ENCODE measurements at places on chromosomes 1 and 21.

DNA sequence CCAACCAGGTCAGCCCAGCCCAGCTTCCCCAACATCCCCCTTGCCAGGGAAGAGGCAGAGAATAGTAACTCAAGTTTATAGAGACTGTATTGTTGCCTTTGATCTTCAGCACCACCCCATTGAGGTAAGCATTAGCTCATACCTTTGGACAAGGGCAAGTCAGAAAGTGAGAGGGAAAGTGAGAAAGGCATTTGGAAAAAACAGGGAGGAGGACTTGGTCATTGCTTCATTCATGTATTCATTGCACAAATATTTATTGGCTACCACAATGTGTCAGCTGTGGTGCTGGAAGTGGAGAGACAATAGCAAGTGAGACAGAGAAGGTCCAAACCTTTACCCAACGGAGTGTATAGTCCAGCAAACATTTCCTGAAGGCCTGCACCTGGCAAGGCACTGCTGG, 561.2 kb downstream of the KIF26B start:
- no peak for DNase-seq

- DNase-seq, result no peak
Measured at GRCh38 chr1:91141858-91142257, 120.0 kb upstream of the ZNF644 start.

DNA sequence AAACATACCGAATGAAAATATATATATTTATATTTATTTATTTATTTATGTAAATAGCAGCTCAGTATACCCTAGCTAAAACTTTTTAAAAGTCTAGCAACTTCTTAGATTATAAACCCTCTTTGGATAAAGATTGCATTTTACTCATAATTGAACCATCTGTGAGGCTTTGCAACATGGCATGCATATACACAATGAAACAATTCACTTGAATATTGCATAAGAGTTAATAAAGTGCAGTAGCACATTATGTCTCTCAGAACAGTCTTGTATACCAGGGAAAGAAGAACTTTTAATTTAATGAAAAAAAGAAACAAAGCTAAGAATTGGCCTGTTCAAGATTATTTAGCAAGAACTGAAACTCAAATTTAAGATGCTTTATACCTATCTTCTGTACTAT, 1363.9 kb upstream of the ADGRL2 start:
- DNase-seq, result no peak

- DNase-seq, result no peak
Measured at GRCh38 chr21:21851657-21852056, 853.4 kb downstream of the NCAM2 start.

- DNase-seq, result no peak
Measured at GRCh38 chr1:44949286-44949685, 37.1 kb downstream of the EIF2B3 start.

DNA sequence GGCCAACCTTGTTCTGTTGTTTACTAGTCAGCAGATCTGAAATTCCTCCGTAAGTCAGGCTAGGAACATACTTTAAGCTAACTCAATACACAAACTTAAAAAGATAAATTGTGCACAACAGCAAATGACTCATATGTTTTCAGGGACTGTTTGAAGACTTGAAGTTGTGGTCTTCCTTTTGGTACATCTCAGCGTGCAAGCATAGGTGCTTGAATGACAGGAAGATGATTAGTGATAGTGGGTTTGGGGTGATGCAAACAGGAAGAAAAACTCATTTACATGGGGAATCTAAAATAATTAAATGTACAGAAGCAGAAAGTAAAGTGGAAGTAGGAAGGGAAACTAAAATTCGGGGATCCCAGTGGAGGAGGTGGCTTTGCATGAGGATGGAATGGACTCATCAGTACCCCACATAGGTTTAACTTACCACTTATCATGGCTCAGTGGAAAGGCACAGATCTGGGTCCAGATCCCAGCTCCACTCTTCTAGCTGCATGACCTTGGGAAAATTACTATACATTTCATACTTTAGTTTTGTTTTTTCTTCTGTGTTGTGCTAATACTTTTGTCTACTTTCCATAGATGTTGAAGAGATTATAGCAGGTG, 122.3 kb downstream of the XCL2 start:
- DNase-seq, result no peak

- DNase-seq, result no peak
Measured at GRCh38 chr1:160129966-160130365, 14.4 kb downstream of the ATP1A2 start.

- DNase-seq, result no peak
Measured at GRCh38 chr1:191371626-191372025, 786.6 kb upstream of the RGS18 start.

- no peak for DNase-seq
Measured at GRCh38 chr1:164702216-164702615, 143.2 kb downstream of the PBX1 start.

- DNase-seq, result no peak
Measured at GRCh38 chr1:104987210-104987609, 1237.5 kb downstream of the AMY1C start.

DNA sequence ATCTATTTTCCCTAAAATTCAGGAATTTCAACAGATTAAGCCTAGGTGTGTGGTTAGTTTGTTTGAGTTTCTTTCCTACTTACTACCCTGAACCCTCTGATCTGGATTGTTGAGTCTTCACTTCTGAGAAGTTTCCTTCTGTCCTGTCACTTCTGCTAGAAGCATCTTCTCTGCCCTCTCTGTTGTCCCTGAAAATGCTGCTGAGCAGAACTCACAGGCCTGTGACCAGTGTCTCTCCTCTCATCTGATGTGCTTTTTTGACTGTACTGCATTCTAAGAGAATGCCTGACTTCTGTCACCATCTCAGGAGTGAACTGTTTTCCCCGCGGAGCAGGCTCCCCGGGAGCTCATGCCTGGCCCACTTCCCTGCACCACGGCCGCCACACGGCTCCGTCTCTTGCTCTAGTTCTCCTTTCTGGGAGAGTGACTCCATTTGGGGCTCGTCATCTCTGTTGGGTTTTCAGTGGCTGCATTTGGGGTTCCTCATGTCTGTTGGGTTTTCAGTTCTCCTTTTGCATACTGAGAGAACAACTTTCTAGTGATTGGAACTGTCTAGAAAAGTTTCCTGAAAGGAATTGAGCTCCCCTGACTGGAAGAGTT, 77.9 kb downstream of the POFUT2 start:
- no peak for DNase-seq

GRCh38 chr1:234921266-234922062, 207.2 kb downstream of the TOMM20 start:
- no peak for DNase-seq

- DNase-seq, result no peak
Measured at GRCh38 chr21:37374027-37374426, 7.5 kb downstream of the DYRK1A start.

DNA sequence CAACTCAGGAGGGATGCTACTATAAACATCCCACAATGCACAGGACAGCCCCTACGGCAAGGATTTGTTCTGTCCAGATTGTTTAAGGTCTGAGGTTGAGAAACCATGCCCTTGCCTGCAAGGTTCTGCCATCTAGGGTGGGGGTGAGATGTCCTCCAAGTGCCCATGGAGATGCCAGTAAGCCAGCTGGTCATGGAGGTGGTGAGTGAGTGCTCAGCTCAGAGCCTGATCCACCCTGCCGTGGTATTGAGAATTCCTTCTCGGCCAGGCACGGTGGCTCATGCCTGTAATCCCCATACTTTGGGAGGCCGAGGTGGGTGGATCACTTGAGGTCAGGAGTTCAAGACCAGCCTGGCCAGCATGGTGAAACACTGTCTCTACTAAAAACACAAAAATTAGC, 13.3 kb upstream of the CTRC start:
- DNase-seq, result no peak

DNA sequence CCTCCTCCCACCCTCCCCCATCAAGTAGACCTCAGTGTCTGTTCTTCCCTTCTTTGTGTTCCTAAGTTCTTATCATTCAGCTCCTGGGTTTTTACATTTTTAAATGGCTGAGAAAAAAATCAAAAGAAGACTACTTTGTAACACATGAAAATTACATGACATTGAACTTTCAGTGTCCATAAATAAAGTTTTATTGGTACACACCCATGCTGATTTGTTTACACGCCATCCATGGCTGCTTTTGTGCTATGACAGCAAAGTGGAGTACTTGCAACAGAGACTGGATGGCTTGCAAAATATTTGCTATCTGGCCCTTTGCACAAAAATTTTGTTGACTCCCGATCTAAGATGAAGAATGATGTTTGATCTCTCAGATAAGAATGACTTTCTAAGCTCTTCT, 171.4 kb downstream of the PRDM2 start:
- DNase-seq, result no peak

- no peak for DNase-seq
Measured at GRCh38 chr21:43858806-43859648, 6.0 kb upstream of the AGPAT3 start.

DNA sequence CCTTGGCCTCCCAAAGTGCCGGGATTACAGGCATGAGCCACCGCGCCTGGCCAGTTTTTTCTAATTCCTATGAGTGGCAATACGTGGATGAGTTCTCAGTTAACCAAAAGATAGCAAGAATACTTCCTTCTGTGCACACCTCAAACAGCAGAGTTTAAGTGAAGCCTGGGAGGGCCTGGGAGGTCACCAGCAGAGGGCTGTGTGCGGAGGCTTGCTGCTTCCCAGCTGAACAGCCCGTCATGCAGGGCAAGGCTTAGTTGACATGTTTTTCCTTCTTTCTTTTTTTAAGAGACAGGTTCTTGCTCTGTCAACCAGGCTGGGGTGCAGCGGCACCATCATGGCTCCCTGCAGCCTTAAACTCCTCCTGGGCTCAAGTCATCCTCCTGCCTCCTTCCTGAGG, 17.8 kb downstream of the GNG4 start:
- no peak for DNase-seq
